Stimulated activated CD4-positive, alpha-beta T cell treated with anti-CD3 and anti-CD28 coated beads, Interleukin-1b, Interleukin-23, amount 100 ng/mL, for 4 hours (primary cell): ENCODE measurements at places on chromosomes 11 and 22.
A peak's percentile ranks its signal among the peaks of the same experiment; 100 is the strongest.

GRCh38 chr22:35352214-35353111 is 28.4 kb upstream of the HMOX1 start:
- peak; percentile 21 for DNase-seq

DNA sequence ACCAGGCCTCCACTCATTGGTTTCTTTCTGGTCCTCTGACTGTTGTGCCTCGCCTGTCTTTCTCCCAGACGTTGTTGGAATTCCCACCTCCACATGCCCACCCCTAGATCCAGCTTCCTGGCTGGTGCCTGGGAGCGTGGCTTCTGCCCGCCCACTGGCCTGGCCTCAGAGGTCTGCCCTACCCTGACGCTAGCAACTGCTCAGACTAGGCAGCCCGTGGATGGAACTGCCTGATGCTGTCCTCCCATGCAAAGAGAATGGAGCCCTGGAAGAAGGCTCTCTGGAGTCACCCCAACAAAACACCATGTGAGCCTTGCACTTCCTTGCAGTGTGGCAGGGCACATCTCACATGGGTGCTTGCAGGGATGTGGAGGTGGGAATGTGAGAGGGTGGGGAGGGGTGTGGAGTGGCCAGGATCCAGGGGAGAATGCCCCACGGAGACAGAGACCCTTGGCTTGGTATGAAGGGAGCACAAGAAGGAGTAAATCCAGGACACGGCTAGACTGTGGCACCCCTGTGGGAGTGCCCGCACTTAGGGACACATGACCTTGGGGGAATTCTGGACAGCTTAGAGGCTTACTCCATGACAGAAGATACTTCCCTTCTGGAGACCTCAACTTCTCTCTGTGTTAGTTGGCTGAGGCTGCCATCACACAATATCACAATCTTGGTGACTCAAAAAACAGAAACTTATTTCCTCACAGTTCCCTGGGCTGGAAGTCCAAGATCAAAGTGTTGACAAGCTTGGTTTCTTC is 22.5 kb upstream of the ADA2 start:
- DNase-seq: no peak

GRCh38 chr22:35842954-35843353 is 125.3 kb downstream of the APOL5 start:
- DNase-seq: no peak

- no peak for DNase-seq
These were observed 14.2 kb downstream of the SCYL1 start for GRCh38 chr11:65538915-65539743.

GRCh38 chr11:118401151-118401879 is at the start of gene ATP5MG:
Gene ATP5MG, plus strand, starts transcription at chr11:118401606. Its CDS starts 60 bp downstream, at chr11:118401666.
- DNase-seq: peak; percentile 92

DNA sequence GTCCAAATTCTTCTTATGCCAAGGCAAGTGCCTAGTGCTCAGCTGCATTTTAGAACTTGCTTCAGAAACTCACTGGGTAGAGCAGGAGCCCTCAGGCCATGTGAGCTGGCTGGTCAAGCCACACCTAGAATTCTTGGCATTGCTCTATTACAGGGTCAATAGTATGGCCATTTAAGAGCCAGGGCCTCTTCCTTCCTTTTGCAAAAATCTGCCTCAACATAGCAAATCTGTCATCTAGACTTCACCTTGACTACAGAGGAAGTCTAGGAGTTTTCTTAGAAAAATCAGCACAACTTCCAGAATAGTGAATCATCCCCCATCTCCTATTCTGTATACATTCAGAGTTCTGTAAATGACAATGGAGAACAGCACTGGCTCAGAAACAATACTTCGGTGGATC is 112.0 kb upstream of the TTC12 start:
- DNase-seq: no peak

DNA sequence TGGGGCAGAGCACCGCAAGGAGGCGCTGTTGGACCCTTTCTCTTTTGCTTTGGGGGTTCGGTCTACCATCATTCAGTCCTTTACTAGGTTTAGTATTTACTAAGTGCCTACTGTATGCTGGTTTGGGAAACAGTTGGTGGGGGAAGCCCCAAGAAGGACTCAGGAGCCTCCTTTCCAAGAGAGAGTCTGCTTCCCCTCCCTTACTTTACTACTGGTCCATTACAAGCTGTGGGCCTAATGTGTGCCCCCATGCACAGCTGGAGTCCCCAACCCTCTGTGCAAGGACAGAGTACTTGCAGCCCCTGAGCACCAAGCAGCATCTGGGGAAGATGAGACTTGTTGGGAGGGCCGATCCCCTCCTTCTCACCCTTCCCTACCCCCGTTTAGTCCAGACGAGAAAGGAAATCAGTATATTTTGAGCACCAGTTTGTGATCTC is 876 bp upstream of the UBE2L6 start:
- DNase-seq: peak; percentile 89

DNA sequence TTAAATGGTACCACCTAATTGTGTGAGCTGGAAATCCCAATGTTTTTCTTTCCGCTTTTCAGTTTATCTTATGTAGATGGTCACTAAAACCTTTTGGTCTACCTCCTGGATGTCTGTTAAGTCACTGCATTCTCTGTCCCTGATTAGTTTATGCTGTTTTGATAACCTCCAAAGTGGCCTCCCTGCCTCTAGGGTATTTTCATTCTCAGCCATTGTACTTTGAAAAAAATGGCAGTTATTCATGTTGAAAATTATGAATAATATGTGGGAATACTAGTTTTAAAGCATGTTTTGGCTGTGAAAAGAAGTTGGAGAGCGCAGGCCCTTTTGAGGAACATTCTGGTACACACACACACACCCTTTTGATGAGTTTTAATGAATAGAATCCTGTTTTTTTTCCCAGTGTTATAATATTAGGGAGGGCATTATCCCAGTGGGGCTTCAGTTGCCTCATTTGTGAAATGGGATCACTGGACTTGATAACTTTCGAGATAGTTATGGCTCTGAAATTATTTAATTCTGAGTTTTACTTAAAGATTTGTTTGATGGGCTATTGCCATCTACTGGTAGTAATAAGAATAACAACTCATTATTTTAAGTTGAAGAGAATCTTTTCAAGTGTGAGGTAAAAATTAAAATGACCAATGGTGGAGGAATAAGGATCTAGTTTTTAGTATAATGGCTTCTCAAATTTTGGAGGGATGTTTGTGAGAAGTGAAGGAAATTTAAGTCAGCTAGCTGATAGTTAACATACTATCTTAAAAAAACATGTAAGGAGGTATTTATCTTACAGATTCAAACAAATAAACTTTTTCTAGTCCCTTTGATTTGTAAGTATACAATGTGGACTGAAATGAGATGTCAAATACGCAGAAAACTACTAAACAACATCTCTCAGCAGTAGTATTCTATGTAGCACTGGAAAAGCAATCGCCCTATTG is 3.9 kb downstream of the FDX1 start:
- no peak for DNase-seq

DNA sequence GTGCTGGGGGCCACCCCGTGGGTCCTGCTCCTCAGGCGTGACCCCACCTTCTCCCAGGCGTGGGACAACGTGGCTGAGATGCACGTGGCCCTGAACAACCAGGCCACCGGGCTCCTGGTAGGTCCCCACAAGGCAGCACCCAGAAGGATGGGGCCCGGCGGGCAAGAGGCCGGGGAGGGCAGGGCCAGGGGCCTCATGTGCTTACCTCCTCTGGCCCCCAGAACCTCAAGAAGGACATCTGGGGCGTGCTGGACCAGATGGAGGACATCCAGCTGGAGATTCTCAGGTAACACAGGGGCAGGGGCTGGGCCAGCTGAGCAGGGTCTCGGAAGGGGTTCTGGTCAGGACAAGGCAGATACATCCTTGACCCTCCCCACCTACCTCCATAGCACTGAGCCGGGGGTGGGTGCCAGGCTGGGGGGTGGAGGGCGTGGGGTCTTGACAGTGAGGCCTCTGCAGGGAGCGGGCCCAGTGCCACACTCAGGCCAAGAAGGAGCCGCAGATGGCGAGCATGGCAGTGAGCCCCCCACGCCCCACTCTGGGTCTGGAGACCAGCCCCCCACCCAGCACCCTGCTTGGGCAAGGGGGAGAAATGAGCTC is 186.3 kb downstream of the IGLL1 start:
- DNase-seq: no peak

GRCh38 chr11:60910281-60910687 is 3.7 kb upstream of the TMEM109 start:
- no peak for DNase-seq

DNA sequence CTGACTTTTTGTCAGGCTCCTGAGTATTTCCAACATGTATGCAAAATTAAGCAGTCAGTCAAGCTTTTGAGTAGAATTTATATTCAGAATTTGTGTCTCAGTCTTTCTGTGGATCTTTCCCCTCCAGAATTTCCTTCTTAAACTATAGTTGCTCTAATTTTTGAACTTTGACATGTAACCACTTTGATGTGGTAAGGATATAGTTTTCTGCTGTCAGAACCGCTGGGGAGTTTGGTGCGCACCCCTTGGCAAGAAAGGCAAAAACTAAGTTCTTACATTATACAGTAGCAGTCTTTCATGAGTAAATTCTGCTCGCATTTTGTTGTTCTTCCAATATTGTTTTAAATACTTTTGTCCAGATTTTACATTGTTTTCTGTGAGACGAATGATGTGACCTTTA is 105.9 kb downstream of the TMEM135 start:
- no peak for DNase-seq

- DNase-seq: no peak
These were observed 8.1 kb downstream of the FBXO7 start for GRCh38 chr22:32482708-32483107.

DNA sequence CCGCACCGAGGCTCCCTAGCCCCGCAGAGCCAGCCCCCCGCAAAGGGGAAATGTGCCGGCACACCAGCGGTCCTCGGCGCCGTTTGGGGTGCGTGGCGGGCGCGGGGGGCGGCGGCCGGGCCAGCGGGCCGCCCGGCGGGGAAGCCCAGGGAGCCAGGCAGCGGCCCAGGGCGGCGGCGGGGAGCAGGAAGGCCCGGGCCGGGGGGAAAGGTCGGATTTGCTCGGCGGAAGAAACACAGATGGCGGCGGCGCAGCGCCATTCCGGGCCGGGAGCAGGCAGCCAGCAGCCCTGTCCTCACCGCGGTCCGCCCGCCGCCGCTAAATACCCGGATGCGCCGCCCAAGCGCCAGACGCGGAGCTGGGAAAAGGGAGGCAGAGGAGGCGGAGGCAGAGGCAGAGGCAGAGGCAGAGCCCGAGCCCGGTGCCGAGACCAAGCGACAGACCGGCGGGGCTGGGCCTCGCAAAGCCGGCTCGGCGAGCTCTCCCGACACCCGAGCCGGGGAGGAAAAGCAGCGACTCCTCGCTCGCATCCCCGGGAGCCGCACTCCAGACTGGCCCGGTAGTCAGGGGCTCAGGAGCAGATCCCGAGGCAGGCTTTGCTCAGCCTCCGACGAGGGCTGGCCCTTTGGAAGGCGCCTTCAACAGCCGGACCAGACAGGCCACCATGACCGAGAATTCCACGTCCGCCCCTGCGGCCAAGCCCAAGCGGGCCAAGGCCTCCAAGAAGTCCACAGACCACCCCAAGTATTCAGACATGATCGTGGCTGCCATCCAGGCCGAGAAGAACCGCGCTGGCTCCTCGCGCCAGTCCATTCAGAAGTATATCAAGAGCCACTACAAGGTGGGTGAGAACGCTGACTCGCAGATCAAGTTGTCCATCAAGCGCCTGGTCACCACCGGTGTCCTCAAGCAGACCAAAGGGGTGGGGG is 2.6 kb upstream of the GCAT start:
- peak; percentile 66 for DNase-seq

DNA sequence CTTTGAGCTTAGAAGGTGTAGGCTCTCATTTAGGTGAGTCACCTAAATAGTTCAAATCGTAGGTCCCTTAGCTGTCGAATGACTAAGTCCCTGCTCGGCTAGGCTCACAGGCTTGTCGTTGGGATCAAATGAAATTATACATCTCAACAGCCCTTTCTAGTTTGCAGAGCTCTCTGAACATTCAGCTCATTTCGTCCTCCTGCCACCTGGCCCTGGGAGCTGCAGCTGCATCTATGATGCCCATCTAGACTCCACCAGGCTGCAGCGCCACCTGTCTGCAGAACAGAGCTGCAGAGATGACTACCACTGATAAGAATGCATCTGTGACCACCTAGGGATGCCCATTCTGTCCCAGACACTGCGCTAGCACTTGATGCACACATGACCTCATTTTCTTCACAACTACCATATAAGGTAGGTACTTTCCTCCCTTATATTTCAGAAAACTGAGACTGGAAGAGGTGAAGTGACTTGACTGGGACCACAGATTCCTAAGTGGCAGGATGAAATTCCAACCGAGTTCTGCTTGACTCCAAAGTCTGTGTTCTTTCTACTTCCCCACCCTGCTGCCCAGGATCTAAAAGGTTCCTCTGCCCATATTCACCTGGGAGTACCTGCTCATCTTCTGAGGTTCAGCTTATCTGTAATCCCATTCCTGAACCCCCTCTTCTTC is 141.1 kb upstream of the NARS2 start:
- peak; percentile 30 for DNase-seq

- DNase-seq: no peak
These were observed 1.7 kb downstream of the AP1B1 start for GRCh38 chr22:29386708-29387107.

DNA sequence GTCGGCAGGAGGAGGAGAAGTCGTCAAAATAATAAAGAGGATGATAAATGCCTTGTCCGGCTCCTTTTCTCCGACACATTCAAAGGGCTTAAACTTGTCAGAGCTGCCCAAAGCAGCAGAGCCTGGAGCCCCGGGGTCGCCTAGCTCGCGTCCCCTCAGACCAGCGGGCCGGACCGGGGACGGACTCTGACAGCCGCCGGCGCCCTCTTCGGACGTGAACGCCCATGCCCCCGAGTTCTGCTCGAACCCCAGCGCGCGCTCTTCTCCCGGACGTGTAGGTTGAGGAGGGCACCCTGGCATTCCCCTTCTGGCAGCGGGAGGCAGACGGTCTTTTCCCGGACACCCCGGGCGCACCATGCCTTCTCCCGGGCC is 999 bp downstream of the FGF3 start:
- no peak for DNase-seq

GRCh38 chr11:62463121-62463542 is 44.3 kb downstream of the SCGB1A1 start:
- DNase-seq: no peak

DNA sequence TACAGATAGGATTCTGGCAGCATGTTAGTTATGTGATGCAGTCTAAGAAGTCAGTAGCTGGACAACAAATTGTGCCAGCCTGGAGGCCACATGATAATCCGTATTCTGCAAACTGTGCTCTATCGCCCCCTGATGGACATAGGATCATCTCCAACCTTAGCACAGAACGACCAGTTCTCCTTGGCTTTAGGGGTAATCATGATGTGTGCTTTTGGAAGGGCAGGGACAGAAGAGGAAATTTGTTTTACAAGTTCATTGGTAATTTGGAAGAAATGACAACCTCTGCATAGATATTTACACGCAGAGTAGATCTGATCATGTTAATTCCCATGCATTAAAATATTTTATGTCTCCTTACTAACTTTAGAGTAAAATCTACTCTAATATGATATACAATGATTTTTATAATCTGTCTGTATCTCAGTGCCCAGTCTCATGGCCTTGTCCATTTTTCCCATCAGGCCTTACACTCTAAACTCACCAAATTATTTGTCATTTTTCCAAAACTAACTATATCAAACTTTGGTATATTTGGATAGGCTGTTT is 12.1 kb downstream of the OR10D3 start:
- peak; percentile 4 for DNase-seq

- no peak for DNase-seq
These were observed 57.8 kb downstream of the ENDOD1 start for GRCh38 chr11:95147364-95147905.
